Activated CD4-positive, alpha-beta T cell treated with anti-CD3 and anti-CD28 coated beads, Interleukin-2, amount 10 ng/mL, durations not matched to agents 24 days and 14 days (primary cell): ENCODE measurements at places on chromosomes 12 and 14. TPM values are rescaled to one million over a fixed set of nuclear protein-coding genes. Genes with fewer than 3 reads are reported as not detected.

DNA sequence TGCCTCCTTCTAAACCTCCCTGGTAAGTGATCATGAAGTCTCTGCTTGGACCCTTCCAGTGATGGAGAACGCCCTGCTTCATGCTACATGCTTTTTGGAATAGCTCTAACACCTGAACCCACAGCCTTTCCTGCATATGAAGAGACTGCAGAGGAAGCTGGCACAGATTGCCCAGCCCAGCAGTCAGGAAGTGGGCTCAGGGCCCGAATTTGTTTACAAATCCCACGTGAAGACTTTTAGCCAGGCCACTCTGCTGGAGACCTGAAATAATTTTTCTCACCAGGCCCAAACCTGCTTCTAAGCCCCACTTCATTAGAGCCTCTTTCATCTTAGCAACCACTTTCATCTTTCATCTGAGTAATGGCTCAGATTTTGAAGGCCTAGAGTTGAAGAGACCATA is 22.9 kb downstream of the RTN1 start:
- DNase-seq, result peak; percentile 25
- H3K4me3 ChIP-seq, result no peak overlapping the region
- H3K27ac ChIP-seq, result no peak overlapping the region

DNA sequence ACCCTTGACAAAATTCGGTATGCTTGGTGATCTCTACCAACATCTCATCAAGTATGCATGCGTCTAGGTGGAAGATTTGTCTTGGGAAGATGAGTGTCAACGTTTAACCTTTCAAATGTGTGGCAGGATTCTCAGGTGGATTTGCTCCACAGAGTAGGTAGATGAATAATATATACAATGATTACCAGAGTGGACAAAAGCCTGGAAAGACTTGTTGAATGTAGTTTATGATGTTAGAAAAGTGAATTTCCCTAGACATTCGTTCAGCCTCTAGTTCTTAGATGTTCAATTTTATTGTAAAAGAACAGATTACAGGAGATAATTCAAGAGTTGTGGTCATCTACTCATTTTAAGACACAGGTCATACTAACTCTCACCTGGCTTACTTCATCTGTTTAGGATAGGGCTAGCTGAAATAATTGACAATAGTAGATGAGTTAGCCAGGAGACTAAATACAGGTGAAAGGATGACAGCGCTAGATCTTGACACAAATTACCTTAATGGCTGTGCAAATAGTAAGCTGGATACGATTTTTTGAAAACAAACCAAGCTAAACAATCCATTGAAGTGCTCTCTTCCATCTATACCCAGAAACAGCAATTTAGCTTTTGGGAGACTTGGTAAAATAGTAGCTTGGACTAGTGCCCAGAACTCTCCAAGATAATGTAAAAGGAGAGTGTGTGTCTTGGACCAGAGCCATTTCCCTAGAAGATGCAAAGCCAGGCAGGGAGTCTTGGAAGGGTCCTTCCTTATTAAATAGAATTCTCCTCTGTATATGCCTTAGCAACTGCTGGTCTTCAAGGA is 168.0 kb downstream of the DACT1 start:
- no peak for DNase-seq
- no peaks in the 10 kb centered on the region for H3K36me3 ChIP-seq
- H3K4me3 ChIP-seq, result no peak overlapping the region
- H3K27me3 ChIP-seq, result no peaks in the 10 kb centered on the region
- no peak overlapping the region for H3K27ac ChIP-seq

TBC1D30 gene
- 0.95 and 1.7 TPM in 2 replicates for total RNA-seq

DNA sequence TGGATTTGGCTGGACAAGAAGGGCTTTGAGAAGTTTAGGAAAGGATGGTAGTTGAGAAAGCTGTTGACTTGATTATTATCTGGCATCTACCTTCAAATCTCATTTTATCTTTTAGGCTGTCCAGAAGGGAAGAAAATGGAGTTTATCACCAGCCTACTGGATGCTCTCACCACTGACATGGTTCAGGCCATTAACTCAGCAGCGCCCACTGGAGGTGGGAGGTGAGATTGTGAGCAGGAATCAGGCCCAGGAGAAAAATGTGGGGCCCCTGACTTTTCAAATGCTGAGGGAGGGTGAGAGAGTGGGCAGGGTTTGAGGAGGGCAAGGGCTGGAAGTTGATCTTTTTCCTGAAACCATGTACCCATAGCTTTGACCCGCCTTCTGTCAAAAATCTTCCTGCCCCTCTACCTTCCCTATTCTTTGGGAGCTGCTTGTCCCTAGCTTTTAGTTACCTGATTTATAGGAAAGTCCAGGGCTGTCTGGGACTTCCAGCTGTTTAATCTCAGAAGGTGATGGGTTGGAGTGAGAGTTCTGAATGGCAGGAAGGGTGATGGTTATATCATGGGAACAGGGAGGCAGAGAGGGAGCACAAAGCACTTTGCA is 134.2 kb downstream of the SMOC1 start:
- no peak overlapping the region for H3K27ac ChIP-seq
- H3K36me3 ChIP-seq, result no peaks in the 10 kb centered on the region
- no peak overlapping the region for H3K4me3 ChIP-seq

- no peaks in the 10 kb centered on the region for H3K4me1 ChIP-seq
- H3K4me3 ChIP-seq, result no peak overlapping the region
- H3K27me3 ChIP-seq, result no peaks in the 10 kb centered on the region
- H3K36me3 ChIP-seq, result peaks cover 4% of the 10 kb centered on the region
- H3K27ac ChIP-seq, result no peak overlapping the region
These were observed 45.0 kb upstream of the STRN3 start for GRCh38 chr14:31071151-31071550.

PELI2 gene
- 2.8 and 3.0 TPM in 2 replicates for total RNA-seq

- no peak overlapping the region for H3K4me3 ChIP-seq
- no peaks in the 10 kb centered on the region for H3K4me1 ChIP-seq
- no peak overlapping the region for H3K27ac ChIP-seq
These were observed 344.2 kb downstream of the ATP23 start for GRCh38 chr12:58285551-58285950.

GRCh38 chr12:28876196-28876798 is 272.8 kb upstream of the FAR2 start:
- no peaks in the 10 kb centered on the region for H3K27me3 ChIP-seq
- no peaks in the 10 kb centered on the region for H3K36me3 ChIP-seq
- H3K4me3 ChIP-seq, result no peak overlapping the region
- no peak for DNase-seq
- H3K4me1 ChIP-seq, result no peaks in the 10 kb centered on the region
- H3K27ac ChIP-seq, result no peak overlapping the region

DNA sequence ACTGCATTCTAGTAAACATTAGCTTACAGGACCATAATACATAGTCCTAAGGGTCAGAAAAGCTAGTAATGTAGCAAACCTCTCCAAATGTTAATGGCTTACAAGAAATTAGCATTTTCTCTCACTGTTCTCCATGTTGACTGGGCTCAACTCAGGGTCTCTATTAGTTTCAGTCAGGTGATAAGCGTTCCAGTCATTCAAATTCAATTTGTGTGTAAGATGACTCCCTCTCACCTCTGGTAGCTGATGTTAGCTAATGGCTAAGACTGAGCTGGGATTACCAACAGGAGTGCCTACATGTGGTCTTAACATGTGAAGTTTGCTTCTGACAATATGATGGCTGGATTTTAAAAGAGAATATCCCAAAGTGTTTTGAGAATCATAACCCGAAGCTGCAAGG is 630.5 kb upstream of the USP15 start:
- H3K27me3 ChIP-seq, result no peaks in the 10 kb centered on the region
- H3K27ac ChIP-seq, result no peak overlapping the region
- H3K36me3 ChIP-seq, result no peaks in the 10 kb centered on the region
- DNase-seq, result no peak
- H3K4me3 ChIP-seq, result no peak overlapping the region
- no peaks in the 10 kb centered on the region for H3K4me1 ChIP-seq

GRCh38 chr12:71840231-71840847 is 780 bp downstream of the TBC1D15 start:
- H3K27ac ChIP-seq, result peak overlapping the region; percentile 94
- DNase-seq, result peak; percentile 78
- H3K27me3 ChIP-seq, result no peaks in the 10 kb centered on the region
- peaks cover 11% of the 10 kb centered on the region for H3K36me3 ChIP-seq

ANO2 gene
- total RNA-seq, result not detected in 2 replicates

CDH24 gene
- 1.6 and 1.7 TPM in 2 replicates for total RNA-seq

GRCh38 chr12:88448337-88448915 is 131.8 kb downstream of the KITLG start:
- no peaks in the 10 kb centered on the region for H3K4me1 ChIP-seq
- no peak overlapping the region for H3K4me3 ChIP-seq
- no peak overlapping the region for H3K27ac ChIP-seq
- no peaks in the 10 kb centered on the region for H3K27me3 ChIP-seq
- no peaks in the 10 kb centered on the region for H3K36me3 ChIP-seq

TAS2R8 gene
- total RNA-seq, result not detected in 2 replicates

DNA sequence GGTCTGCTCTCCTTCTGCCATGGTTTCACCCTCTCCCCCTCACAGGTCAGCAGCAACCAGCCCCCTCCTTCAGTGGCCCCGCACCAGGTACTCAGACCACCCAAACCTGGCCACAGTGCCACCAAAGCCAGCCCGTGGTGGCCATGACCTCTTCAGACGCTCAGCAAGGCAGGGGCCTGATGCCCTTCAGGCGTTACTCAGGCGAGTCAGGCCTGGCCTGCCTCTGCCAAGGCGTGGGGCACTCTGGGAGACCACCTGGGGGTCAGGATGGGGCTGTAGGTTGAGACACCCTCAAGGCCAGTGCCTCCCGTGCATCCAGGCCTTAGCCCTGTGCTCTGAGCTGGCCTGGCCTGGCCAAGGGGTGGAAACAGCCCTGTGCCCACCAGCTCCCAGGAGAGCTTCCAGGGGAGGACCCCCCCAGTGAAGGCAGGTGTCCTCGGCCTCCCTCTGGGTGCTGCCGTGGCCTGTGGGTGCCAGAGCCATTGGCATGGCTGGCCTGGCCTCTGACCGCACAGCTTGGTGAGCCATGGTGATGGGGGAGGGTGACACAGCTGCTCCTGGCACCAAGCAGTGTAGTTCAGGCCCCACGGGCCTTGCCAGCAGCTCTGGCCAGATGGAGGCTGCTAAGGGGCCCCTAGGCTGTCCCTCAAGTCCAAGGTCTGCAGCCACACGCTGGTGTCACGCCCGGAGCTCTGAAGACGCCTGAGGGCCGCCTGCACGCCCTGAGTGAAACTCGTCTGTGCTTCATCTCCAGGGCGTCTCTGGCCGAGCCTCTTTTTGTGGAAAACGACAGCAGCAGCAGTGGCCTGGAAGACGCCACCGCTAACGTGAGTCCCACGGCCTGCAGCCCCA is 15.1 kb downstream of the XRCC3 start:
- no peak overlapping the region for H3K4me3 ChIP-seq
- no peaks in the 10 kb centered on the region for H3K27me3 ChIP-seq
- peaks cover 34% of the 10 kb centered on the region for H3K36me3 ChIP-seq
- no peak for DNase-seq
- no peak overlapping the region for H3K27ac ChIP-seq
- peaks cover 1% of the 10 kb centered on the region for H3K4me1 ChIP-seq

DNA sequence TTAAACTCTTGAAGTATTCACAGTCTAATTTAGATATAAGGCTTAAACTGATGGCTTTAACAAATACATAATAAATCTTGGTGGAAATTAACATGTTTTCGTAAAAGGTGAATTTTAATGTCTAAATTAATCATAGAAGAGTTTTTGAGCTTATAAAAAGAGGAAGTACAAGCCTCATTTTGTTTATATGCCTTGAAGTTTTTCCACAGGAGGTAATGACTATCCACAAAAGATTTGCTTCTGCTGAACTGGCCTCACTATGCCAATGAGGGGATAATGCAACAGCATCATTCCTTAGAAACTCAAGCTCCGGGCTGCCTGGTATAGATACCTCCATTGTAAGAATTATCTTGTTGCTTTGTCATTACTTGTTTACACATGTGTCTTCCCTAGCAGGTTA is 175.6 kb downstream of the DUSP6 start:
- H3K4me3 ChIP-seq, result no peak overlapping the region
- H3K36me3 ChIP-seq, result peaks cover 6% of the 10 kb centered on the region
- DNase-seq, result no peak
- no peaks in the 10 kb centered on the region for H3K27me3 ChIP-seq
- H3K27ac ChIP-seq, result no peak overlapping the region

- H3K27me3 ChIP-seq, result no peaks in the 10 kb centered on the region
- H3K4me3 ChIP-seq, result no peak overlapping the region
- no peak overlapping the region for H3K27ac ChIP-seq
- no peak for DNase-seq
- H3K4me1 ChIP-seq, result no peaks in the 10 kb centered on the region
These were observed 769.4 kb upstream of the USP15 start for GRCh38 chr12:61490526-61491498.

DNA sequence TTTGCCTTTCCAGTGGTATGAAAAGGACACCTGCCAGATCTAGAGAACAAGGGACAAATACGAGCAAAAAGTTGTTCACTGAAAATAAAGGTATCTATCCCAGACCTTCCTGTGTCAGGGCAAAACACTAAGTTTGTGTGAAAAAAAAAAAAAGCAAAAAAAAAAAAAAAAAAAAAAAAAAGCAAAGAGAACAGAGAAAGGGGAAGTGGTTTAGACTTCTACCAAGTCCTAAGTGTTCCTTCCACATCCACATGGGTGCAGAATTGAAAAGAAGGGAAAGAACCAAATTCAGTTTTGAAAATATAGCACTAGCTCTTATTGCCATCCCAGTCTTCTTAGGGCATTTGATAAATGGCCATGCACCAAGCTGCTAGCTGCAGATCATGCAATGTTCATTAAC is 41.7 kb downstream of the ZCRB1 start:
- peaks cover 2% of the 10 kb centered on the region for H3K4me1 ChIP-seq
- no peak overlapping the region for H3K4me3 ChIP-seq
- peaks cover 2% of the 10 kb centered on the region for H3K27me3 ChIP-seq
- no peak for DNase-seq

NPFF gene
- 0.57 TPM in 1 of 2 replicates, not detected in the other for total RNA-seq

GRCh38 chr14:60175255-60175902 is 10.2 kb upstream of the DHRS7 start:
- no peak for DNase-seq
- no peak overlapping the region for H3K27ac ChIP-seq
- no peaks in the 10 kb centered on the region for H3K27me3 ChIP-seq
- H3K4me3 ChIP-seq, result no peak overlapping the region
- no peaks in the 10 kb centered on the region for H3K36me3 ChIP-seq

- no peaks in the 10 kb centered on the region for H3K4me1 ChIP-seq
- no peaks in the 10 kb centered on the region for H3K36me3 ChIP-seq
- no peak for DNase-seq
- peaks cover 21% of the 10 kb centered on the region for H3K27me3 ChIP-seq
These were observed 62.4 kb downstream of the PPM1A start for GRCh38 chr14:60311417-60311816.

DNA sequence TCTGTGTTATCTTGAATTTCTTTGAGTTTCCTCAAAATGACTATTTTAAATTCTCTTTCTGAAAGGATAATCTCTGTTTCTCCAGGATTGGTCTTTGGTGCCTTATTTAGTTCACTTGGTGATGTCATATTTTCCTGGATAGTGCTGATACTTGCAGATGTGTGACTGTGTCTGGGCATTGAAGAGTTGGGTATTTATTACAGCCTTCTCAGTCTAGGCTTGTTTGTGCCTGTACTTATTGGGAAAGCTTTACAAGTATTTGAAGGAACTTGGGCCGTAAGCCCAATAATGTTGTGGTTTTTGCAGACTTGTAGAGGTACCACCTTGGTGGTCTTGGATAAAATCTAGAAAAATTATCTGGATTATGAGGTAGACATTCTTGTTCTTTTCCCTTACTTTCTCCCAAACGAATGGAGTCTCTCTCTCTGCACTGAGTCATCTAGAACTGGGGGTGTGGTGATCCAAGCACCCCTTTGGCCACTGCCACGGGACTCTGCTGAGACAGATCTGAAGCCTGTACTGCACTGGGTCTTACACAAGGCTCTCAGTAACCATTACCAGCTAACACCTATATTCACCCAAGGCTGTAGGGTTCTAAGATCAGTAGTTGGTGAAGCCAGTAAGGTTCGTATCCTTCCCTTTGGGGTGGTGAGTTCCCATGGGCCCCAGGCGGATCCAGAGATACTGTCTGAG is 703.7 kb upstream of the MGAT4C start:
- H3K27ac ChIP-seq, result no peak overlapping the region
- no peaks in the 10 kb centered on the region for H3K36me3 ChIP-seq
- no peak for DNase-seq
- H3K4me3 ChIP-seq, result no peak overlapping the region
- H3K4me1 ChIP-seq, result no peaks in the 10 kb centered on the region
